ENCODE measurements at places on chromosomes 12 and 14. TPM values are rescaled to one million over a fixed set of nuclear protein-coding genes. Genes with fewer than 3 reads are reported as not detected.

The ADAM21 gene
- 0.98 TPM for total RNA-seq

- DNase-seq = no peak
These were observed 16.2 kb downstream of the NT5DC3 start for GRCh38 chr12:103824845-103825244.

GRCh38 chr14:69685716-69686115, 74.3 kb downstream of the SUSD6 start:
- DNase-seq = no peak

DNA sequence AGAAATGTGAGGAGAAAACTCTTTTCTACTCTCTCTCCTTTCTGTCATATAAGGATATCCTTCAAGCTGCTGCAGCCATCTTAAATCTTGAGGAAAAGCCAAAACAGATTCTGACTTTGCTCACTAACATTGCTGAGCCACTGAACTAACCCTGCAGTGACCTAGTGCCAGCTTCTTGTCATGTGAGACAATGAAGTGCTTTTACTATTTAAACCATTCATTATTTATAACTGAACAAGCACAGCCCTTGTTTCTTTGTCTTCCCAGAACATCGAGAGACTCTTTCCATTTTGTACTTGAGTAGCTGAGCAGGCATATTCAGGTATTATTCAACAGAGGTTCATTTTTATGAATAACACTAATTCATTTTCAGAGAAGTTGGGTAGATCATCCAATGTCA, 455.0 kb upstream of the TMPO start:
- no peak for DNase-seq

- DNase-seq = no peak
These were observed 39.9 kb downstream of the TMTC1 start for GRCh38 chr12:29743801-29744200.

The OR4E2 gene
- not detected for total RNA-seq

DNA sequence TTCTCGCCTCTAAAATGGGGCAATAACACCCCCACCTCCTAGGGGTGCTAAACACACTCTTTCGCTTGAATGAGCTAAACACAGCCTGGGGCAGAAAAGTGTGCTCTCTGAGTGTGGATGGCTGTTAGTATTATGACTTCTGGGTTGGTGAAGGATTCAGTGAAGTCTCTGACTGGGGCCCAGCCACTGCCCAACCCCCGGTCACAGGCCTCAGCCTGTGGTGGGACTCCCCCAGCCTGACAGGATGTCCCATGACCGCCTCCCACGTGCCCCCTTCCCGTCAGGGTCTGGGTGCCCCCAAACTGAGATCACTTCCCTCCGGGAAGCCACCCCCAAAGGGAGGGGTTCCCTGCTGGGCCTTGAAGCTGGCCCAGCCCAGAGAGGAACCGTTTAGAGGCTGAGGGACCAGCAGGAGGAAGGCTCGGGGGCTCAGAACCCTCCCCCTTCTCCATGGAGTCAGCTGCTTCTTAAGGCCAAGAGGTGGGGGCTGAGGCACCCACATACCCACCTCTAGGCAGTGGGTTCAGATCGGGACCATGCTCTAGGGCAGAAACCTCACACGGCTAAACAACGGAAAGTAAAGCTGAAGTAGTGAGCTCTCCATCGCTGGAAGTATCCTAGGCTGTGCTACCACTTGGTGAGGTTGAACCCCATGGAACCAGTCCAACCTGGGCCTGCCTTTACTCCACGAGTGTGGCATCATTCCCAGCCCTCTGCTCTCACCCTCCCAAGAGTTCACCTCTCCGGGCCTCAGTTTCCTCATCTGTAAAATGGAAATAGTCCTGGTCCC, 13.8 kb downstream of the DTX1 start:
- no peak for DNase-seq

The GYS2 gene
- total RNA-seq = not detected

DNA sequence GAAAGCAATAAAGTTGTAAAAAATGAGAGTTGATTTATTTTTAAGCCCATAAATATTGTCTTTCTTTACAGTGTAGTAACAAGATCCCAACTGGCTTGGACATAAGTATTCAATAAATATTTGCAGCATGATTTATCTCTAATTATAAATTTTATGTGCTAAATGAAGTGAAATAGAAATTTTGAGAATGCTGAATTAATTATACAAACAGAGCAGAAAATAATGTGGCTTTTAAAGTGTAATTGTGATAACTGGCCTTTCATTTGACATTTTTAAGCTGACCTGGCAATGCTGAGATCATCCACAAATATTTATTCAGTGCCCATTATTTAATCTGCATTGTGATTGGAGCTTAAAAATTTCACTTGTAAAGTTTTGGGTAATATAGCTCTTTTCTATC, 201.6 kb upstream of the NAV3 start:
- DNase-seq = no peak

The CCDC38 gene
- total RNA-seq = 0.27 TPM

The TRHDE gene
- total RNA-seq = 2.9 TPM

- no peak for DNase-seq
These were observed 4.0 kb downstream of the KRT5 start for GRCh38 chr12:52515927-52516831.

GRCh38 chr14:98834119-98834518, 437.9 kb downstream of the BCL11B start:
- DNase-seq = no peak

DNA sequence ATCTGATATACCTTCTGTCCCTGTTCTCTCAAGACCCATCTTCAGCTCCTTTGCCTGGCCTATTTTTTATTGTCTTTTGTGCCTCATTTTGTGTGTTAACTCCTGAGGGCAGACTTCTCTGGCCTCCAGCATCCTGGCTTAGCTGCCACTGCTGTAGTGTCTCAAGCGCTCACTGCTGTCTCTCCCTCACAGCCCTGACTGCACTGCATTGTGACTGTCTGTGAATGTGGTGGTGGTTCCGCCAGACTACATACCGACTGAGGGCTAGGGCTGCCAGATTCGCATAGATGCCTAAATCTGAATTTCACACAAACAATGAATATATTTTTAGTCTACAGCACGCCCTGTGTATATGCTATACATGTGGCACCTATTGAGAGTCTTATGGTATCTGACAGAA, 1088.9 kb upstream of the TMEM132C start:
- no peak for DNase-seq

DNA sequence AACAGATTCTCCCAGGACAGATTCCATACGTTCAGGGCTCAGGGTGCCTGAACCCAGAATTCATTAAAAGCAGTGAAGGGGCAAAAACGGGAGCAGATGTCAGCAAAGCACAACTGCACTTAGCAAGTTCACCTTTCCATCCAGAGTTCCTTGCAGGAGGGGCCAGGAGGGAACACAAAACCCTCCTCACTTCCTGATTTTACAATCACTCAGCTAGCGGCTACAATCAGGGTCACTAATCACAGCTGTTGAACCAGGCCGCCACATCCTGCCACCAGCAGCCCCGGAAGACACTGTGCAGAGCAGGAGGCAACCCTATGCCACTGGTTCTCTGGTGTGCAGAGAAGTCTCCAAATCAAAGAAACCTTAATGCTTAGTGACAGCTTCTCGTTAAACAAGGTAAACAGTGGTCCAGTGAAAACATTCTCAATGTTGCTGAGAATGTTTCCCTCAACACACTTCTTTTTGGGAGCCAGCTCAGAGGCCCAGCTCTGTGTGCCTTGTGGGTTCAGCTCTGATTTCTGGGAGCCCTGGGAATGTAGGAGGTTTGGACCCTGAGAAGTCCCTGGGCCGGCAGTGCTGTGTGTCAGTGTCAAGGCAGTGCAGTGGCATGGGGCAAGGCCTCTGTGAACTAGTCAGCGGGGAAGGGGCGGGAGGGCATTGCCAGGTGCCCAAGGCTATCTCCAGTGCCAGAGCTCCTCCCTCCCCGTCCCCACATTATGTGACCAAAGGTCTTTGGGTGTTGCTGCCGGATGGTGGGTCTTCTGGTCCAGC, 54.5 kb downstream of the VCPKMT start:
- DNase-seq = no peak

The TMEM117 gene
- total RNA-seq = 3.6 TPM

DNA sequence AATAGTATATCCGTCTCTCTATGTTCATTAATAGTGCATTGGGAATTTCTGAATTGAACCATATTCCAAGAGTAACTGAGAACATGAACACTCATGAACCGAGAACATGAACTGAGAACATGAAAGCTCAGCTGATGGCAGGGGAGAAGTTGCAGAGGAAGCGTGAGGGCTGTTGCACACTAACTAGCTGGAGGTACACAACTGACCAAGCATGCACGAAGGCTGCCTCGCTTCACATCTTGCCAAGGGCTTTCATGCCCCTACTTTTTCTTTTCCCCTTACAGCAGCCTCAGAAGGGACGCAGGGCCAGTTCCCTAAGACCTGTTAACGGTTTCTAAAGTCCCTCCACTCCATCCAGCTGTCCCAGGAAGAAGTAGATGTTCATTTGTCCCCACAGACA, 4.3 kb downstream of the RNASE1 start:
- no peak for DNase-seq

The METAP2 gene
- total RNA-seq = 127 TPM

The GPR132 gene
- total RNA-seq = 0.10 TPM

DNA sequence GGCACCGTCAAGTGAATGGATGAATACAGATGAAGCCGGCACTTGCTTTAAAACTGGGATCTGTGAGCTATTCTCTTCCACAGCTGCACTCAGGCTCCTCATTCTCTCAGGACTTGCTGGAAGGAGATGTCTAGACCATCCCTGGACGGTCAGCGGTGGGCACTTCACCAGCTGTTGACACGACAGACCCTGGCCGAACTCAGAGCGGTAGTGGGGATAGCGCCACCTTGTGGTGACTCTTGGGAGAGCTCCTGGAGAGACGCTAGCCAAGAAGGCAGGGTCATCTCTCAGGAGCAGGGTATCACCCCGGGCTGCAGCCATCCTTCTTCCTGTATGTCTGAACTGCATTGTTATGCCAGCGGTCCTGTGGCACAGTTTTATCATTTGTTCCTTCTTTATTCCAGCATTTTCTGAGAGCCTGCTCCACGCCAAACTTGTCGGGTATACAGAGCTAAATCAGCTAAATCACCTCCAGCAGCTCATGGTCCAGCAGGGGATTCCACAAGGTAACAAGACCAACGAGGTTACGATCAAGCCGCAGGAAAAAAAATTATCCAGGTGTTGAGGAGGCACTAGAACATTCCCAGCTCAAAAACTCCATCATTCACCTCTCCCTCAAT, 10.0 kb downstream of the WNT1 start:
- no peak for DNase-seq

The CISTR gene
- not detected for total RNA-seq

The TMTC1 gene
- 2.0 TPM for total RNA-seq

The LAG3 gene
- total RNA-seq = 3.3 TPM

GRCh38 chr14:36477266-36477665, 42.8 kb downstream of the NKX2-1 start:
- DNase-seq = no peak

DNA sequence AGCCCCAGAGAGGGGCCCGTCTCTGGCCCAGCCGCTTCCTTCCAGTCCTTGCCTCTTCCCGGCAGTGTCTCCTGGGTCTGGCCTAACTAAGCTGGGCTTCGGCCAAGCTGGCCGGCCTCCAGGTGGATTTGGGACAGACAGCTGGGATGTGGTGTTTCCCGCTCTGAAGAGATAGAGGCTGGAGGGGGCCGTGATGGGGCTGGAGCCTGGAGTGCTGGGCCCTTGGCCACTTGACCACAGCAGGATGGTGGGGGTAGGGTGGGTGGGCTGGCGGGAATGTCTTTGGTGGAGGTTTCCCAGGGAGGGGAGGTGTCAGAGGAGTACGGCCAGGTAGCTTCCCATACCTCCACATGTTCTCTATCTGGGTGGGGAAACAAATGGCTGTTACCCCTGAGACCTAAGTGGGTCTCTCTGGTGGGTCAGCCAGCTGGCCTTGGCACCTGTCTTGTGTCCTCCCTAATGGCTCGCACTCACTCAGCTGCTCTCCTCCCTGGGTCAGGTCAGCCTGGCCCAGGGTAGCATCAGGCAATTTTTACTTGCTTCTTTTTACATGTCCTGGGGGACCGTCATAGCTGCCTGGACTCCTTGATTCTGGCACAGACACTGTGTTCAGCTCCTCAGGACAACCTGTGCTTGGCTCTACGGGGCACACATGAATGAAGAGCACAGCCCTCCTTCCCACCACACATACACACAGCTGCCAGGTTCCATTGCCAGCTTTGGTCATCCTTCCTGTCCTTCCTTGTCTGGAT, 19.8 kb upstream of the PGF start:
- DNase-seq = no peak

The GDF3 gene
- not detected for total RNA-seq

DNA sequence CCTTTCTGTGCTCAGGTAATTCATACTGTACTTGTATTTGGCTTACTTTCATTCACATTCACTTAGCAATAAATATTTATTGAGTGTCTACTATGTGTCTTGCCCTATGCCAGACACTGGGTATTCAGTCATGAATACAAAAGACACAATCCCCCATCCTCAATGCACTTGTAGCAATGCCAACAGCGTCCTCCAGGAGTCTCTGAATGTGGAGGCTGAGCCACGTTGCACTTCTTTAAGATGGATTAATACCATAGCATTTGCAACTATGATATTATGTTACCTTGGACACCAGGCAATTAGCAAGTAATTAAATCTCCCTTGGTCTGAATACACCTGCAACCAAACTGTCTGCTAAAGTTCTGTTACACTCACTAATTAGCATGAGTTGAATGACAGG, 58.8 kb downstream of the OTX2 start:
- no peak for DNase-seq

DNA sequence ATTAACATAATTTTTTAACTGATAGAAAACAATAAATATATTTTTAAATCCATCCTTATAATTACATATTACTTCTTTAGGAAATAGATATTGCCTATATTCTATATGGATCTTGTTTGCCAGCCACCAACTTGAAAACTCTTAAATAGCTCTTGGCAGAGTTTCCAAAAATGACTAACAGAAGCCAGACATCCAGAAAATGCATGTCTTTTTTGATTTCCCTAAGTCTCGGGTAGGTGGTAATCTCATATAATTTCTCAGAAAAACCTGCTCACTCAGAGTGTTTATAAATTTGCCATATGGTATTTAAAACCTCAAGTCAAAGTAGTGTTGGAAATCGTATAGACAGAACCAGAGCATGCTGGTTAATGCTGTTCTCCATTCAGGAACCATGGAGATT, 360.4 kb upstream of the FOXG1 start:
- DNase-seq = no peak

The ALDH1L2 gene
- total RNA-seq = 1.5 TPM

DNA sequence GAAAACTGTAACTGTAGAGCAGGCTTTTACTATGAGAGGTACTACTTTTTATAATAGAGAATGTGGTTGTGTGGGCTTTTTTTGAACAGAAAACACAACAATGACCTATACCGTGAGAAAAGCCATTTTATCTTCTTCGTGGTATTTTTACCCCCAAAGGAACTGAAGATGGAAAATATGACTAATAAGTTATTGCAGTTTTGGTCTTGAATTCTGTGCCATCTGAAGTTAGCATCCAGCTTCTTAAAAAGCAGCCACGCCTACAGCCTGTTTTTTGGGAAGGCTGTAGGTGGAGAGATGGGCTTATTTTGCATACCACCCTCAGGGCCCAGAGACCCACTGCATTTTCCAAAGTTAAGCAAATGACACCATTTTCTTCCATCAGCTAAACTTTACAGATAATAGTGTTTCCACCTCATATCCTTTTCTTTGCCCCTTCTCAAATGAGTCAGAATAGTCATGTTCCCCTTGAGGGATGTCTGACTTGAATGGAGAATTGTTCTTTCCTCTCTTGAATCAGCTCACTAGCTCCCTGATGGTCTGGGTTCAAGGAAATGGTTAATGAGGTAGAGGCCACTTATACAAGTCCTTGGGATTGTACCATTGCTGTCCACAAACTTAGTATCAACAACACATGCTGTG, 53.0 kb downstream of the TBC1D30 start:
- DNase-seq = no peak

The CLEC6A gene
- total RNA-seq = not detected

The SLC35F4 gene
- total RNA-seq = not detected

- DNase-seq = no peak
These were observed 1109.2 kb downstream of the FLRT2 start for GRCh38 chr14:86639146-86639545.

All from HCT116 (cell line).